Type B pancreatic cell (in vitro differentiated cells): ENCODE measurements at places on chromosomes 2 and 18.
A peak's percentile ranks its signal among the peaks of the same experiment; 100 is the strongest.

- no peak for DNase-seq
Measured at GRCh38 chr2:17303054-17303453, 215.2 kb downstream of the RAD51AP2 start.

GRCh38 chr2:143458258-143459190 is 329.3 kb downstream of the ARHGAP15 start:
- no peak for DNase-seq

DNA sequence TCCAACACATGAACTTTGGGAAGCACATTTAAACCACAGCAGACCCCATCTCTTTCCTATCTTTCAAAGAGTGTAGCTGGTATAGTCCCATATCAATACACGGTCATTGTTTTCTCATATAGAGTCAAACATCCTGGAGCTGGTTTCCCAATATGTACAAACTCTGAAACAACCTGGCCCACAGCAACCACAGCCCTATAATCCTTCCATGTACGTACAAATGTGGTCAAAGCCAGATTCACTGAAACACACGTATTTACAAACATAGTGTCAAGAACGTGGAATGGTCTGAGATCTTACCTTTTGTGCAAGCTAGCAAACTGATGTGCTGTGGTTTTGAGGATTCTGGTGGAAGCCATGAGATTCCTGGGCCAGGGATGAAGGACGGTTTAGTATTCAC is 97.3 kb downstream of the HS1BP3 start:
- DNase-seq = no peak

DNA sequence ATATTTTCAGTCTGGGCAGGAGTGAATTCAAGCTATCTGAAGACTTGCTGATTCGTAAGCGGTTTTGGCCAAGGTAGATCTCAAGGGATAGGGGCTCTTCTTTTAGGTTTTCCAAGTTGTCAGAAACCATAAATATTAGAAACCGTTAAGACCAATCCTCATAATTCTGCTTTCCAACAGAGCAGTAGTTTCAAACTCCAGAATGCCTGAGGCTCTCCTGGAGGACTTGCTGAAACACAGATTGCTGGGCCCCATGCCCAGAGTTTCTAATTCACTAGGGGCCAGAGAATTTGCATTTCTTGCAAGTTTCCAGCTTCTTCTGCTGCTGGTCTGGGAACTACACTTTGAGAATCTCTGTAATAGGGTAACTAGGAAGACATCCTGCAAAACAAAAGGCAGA is 1855.7 kb upstream of the CELF4 start:
- no peak for DNase-seq

DNA sequence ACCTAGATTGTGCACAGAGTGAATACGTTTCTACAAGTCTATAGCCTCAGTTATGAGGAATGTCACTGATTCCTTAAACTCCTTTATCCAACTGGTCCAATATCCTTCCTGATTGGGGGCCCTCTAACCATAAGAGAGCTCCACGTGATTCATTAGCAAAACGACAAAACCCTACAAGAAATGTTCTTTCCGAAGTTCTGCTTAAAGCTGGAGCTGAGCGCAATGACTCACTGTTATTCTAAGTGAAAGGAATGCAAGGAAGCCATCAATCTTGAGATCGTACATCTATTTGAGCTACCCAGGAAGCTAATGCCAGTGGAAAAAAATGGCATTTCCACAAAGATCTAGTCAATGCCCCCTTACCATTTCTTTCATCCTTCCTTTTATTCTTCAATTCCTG is 354.9 kb upstream of the CDH20 start:
- DNase-seq = no peak

- no peak for DNase-seq
Measured at GRCh38 chr2:241126201-241126611, 23.1 kb downstream of the PASK start.

DNA sequence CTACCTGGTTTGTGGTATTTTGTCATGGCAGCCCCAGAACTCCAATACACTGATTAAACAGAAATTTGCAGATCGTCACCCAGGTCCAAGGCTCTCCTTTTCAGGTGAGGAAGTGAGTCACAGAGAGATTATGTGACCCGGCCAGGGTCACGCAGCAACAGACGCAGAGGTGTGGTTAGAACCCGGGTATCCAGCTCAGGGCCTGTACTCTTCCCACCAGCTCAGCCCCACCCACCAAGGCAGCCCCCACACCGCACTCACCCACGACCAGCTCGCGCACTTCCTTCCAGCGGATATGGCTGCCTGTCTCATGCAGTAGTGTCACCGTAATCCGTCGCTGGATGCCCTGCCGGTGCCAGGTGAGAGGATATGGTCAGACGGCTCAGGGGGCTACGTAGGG is 48.1 kb downstream of the AQP12A start:
- no peak for DNase-seq

GRCh38 chr2:64317707-64318475 is 136.1 kb upstream of the LGALSL start:
- DNase-seq = no peak

DNA sequence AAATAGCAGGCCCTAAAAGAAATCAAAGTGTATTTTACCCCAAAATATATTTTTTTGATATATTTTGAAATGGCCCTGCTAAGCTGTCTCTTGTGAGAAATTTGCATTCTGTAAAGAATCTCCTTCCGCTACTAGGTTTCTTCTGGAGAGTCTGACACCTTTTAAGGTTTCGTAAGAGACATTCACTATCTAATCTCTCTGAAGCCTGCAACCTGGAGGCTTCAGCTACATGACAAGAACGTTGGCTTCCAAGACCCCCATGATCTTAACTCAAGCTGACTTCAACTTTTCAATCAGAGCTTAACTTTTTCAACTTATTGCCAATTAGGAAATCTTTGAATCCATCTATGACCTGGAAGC is 1894.9 kb upstream of the LRRTM1 start:
- DNase-seq = no peak

DNA sequence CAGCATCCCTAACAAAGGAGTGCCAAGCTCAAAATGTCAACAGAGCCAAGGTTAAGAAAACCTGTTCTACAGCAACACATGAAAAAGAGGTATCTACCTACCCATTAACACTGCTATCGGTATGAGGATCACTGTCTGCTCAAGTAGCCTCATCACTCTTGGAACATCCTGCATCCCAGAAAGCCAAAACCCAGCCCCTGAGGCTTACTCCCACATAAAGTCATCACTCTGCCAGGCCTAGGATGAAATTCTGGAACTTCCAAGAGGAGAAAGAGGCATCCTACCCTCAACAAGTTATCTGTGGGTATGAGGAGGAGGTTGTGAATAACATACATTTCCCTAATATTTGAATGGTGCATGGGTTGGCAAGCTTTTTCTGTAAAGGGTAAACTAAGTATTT is 25.5 kb downstream of the CDH2 start:
- DNase-seq = no peak

DNA sequence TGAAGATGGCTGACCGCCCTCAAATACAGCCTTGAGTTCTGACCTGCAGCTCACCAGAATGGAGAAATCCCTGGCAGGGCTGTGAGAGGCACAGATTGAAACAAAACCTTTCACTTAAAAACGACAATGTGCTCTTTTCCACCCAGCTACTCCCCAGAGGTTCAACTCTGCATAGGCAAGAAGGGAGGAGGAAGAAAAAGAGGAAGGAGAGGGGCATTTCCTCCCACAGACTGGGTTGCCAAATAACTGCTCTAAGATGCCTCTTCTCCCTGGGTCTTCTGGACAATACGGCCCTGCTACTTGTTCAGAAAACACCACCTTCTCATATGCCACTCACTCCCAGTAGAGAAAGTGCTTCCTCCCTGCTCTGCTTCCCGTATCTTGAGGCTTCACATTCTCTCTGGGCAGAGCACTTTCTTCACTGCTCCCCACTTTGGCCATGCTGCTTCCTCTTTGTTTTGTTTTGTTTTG is 136.4 kb upstream of the SLC1A4 start:
- DNase-seq = no peak

- no peak for DNase-seq
Measured at GRCh38 chr2:109385506-109385905, 228.3 kb downstream of the SEPTIN10 start.

GRCh38 chr2:20352230-20352578 is 1.6 kb upstream of the PUM2 start:
- no peak for DNase-seq

DNA sequence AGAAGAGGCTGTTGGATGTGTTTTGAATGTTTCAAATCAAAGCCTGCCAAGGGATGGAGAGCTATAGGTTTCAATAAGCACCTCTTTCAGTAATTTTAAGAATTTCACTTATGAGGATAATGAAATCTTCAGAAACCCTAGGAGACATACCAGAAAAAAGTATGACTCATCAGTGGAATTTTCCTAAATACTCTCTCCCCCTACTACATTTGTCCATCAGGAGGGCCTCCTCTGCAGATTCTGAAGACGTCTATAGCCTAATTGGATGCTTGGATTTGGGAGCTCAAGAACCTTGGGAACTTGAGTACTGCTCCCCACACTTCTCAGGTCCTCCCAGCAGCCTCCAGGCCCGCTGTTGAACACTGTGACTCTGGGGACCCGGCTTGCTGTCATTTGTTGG is 374.3 kb downstream of the SLC4A3 start:
- DNase-seq = no peak

- no peak for DNase-seq
Measured at GRCh38 chr18:56294484-56295183, 343.8 kb downstream of the TXNL1 start.

- DNase-seq = no peak
Measured at GRCh38 chr2:63842149-63843061, 709 bp downstream of the UGP2 start.

DNA sequence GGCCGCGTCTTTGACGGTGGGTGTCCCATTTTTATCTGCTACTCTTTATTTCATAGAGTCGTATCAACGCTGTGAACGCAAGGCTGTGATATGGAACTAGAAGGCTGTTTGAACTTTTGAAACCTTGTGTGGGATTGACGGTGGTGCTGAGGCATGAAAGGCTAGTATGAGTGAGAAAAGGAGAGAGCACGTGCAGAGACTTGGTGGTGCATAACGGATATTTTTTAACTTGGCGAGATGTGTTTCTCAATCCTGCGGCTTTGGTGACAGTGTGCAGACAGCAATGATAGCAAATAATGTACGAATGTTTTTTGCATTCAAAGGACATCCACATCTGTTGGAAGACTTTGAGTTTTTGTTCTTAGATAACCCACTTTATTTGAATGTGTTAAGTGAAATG is 6.2 kb downstream of the HES6 start:
- no peak for DNase-seq

DNA sequence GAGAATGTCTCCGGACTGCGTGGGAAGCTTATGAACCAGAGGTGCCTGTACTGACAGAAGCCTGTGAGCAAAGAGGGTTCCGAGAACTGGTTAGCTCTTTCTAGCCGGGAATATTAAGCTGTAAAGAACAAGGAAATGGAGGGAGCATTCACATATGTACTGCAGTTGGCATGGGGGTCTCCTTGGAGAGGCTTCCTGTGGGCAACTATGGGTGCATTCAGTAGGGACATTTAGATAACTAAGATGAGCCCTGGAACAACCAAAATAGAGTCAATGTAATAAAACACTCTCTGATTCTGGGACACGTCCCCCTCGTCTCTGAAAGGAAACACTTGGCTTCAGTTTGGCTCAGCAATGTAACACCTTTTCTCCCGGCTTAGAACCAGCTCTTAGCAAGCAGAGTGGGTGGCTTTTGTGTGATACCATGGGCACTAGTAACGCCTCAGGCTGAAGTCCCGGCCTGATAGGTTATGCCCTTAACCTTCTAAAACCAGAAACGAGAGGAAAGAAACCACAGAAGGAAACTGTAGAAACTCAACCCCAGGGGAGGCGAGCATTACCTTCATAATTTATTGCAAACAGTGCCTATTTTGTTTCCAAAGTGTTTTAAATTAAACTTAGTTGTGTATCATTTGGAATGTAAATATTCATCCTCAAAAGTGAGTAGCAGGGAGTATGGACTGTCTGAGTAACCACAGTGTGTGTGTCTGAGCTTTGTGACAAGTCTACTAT is 48.8 kb upstream of the LPIN2 start:
- peak; percentile 10 for DNase-seq

DNA sequence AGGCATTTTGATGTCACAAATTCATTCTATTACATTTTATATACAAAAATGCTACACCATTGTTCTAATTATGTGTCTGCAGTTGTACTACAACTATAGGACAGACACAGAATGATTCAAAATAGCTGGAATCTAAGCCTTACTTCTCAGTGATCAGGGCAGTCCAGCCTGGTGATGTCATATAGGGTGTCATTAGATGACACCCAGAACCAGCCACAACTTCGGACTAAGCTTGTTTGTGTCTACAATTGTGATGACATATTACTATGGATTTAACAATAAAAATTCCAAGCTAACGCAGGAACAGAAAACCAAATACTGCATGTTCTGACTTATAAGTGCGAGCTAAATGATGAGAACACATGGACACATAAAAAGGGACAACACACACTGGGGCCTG is 31.0 kb downstream of the M1AP start:
- no peak for DNase-seq

- no peak for DNase-seq
Measured at GRCh38 chr2:54550547-54550946, 94.4 kb downstream of the SPTBN1 start.

- no peak for DNase-seq
Measured at GRCh38 chr2:221203125-221203524, 369.0 kb downstream of the EPHA4 start.

GRCh38 chr2:122480501-122481243 is 725.2 kb downstream of the TSN start:
- DNase-seq = no peak

DNA sequence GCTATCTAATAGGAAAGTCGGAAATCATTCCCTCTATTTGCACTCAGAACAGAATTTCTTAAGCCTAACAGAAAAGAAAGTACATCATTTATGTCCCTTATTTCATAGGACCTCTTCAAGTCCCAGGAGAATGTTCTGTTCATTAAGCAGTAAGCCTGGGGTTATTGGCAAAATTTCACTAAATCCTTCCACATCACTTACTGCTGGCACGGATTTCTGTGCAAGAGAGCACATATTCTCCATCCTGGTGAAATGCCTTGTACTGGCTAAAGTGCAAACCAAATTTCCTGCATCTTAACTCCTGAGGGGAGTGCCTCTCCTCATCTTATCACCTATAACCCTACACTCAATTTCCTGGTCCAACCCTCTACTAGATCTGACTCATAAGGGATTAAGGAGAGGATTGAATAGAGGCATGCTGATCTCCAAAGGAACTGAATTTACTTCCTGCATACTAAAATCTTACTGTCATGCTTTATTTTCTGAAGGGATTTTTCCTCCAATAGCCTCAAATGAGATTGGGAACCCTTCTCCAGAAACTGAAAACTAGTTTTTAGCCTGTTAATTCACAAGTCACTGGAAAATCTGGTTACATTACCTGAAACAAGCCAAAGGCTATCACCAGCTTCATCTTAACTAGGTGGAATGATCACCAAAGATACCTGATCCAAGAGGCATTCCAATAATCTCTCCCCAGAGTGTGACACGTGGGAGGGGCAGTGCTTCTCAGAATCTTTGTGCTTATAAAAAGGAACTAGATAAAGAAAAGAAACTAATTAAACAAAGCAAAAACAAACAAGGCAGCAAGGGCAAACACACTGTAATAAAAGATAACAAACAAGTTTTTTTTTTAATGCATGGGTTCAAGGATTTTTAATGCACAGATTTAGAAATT is 311.1 kb downstream of the NR4A2 start:
- no peak for DNase-seq

- DNase-seq = no peak
Measured at GRCh38 chr2:84495539-84496146, 20.7 kb upstream of the DNAH6 start.

GRCh38 chr2:188979187-188980114 is 5.3 kb downstream of the COL3A1 start:
- no peak for DNase-seq
